ENCODE measurements at places on chromosomes 16 and 17. TPM values are rescaled to one million over a fixed set of nuclear protein-coding genes. Genes with fewer than 3 reads are reported as not detected.

The KRT39 gene
- total RNA-seq, result not detected

The TSPOAP1 gene
- under 0.01 TPM for total RNA-seq

- no peak for DNase-seq
Measured at GRCh38 chr16:19894586-19894985, 9.9 kb upstream of the GPRC5B start.

- no peak for DNase-seq
Measured at GRCh38 chr17:50603340-50603739, 31.3 kb upstream of the ABCC3 start.
